ENCODE measurements at places on chromosomes 3 and 15.

- no peak for DNase-seq
Observed at GRCh38 chr3:14430053-14430452, 27.6 kb downstream of the SLC6A6 start.

GRCh38 chr3:13535905-13536304 lies 13.0 kb upstream of the FBLN2 start:
- DNase-seq = no peak

GRCh38 chr3:88957711-88958439 lies 149.5 kb upstream of the EPHA3 start:
- DNase-seq = no peak

DNA sequence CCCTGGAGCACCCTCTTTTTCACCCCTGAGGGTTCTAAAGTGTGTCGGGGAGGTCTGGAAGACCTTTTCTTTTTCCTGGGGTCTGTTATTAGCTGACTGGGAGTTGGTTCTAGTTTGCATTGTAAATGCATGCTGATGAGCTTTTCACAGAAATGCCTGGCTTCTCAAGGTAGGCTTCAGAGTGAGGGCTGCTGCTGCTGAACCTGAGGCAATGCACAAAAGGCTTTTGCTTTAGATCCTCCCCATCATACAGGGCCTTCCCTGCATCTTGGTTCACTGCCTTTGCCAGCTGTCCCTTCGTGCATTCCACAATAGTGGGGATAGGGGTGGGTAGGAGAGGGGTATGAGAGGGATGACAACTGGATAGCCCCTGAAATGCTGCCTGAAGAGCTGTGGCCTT lies 46.6 kb downstream of the FAH start:
- DNase-seq = no peak

DNA sequence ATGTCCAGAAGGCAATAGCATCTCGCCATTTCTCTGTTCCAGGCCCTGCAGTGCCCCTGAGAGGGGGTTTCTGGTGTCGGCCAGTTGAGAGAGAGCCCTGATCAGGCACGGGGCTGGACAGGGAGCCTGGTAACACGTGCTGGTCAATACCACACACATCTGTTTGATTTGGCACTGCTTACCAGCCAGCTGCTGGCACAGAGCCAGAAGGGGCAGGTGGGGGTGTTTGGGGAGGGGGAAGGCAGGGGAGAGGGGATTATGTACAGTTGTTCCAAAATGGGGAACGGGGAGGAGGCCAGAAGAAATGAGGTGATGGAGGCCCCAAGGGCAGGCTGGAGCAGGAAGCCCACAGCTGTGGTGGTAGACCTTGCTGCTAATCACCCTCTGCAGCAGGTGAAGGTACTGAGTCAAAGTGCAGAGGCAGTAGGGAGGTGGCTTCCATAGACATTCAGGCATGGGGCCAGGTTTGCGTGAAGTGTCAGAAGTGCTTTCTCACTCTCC lies 153.5 kb upstream of the LPP start:
- DNase-seq = no peak

- DNase-seq = no peak
Observed at GRCh38 chr15:41882689-41883483, 11.0 kb downstream of the SPTBN5 start.

GRCh38 chr15:51697163-51697562 lies 15.9 kb downstream of the SCG3 start:
- no peak for DNase-seq

DNA sequence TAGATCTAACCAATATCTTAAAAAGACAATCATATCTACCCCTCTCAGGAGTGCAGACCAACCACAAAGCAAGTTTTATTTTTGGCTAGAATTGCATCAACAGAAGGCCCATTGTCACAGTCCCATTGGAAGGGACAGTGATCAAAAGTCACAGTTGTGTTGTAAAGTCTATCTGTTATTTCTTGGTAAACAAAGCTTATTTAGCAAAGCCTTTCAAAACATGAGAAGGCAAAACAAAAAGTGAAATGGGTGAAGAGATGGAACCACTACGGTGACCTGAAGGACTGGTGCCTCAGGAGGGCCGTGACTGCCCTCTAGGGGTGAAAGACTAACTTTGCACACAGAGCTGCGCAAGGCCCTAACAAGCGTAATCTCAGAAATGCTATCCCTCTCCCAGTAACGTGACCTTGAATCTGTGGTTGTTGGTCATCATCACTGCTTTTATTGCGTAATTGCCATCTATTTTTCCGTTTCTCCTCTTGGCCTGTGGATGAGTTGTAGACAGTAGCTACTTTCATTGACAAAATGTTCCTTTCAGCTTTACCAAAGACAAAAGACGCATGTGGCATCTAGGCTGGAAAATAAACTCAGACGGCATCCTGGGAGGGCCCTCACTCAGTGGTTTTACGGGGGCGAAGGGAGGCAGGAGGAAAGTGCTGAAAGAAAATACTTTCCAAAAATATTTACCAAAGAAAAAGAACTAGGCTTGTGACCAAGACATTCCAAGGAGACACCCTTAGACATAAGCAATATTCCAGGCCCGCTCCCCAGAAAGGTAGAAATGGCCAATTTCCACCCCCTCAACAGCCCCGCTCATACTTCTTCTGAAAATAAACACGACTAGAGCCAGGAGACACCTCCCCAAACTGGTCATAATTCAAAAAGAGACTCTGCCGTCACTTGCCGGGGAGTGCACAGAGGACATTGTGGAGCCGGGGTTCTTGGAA lies 79.4 kb downstream of the FRMD4B start:
- DNase-seq = peak; percentile 50

GRCh38 chr3:194585880-194586281 lies 47.3 kb downstream of the TMEM44 start:
- DNase-seq = no peak
